Activated gamma-delta T cell (primary cell): ENCODE measurements at places on chromosomes 1 and 21.

DNA sequence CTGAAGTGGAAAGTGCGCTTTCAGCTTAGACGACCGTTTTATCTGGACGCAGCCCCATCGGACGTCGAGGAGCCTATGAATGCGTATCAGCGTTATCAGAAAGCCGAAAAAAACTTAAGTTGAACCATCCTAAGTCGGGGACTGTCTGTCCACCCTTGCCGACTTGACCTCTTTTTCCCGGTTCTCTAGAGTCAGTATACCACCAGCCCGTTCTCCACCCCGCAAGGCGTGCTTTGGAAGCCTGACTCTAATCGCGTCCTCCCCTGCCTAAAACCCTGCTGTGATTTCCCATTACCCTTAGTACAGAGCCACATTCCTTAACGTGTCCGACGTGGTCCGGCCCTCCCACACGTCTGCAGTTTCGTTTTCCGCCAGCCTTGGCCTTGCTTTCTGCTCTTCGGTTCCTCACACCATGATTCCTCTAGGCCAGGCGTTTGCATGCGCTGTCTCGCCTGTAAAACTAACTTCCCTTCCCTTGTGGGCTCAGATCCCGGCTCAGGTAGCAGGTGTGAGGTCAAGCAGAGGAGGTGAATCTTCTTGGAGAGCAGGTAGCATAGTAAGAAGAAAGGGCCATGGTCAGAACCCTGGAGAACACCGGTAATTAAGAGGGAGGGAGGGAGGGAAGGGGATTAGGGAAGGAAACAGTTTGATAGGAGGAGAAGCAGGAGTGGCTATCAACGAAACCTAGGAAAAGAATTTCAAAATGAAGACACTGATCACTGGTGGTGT, 865 bp downstream of the ADPRS start:
- DNase-seq, result no peak

DNA sequence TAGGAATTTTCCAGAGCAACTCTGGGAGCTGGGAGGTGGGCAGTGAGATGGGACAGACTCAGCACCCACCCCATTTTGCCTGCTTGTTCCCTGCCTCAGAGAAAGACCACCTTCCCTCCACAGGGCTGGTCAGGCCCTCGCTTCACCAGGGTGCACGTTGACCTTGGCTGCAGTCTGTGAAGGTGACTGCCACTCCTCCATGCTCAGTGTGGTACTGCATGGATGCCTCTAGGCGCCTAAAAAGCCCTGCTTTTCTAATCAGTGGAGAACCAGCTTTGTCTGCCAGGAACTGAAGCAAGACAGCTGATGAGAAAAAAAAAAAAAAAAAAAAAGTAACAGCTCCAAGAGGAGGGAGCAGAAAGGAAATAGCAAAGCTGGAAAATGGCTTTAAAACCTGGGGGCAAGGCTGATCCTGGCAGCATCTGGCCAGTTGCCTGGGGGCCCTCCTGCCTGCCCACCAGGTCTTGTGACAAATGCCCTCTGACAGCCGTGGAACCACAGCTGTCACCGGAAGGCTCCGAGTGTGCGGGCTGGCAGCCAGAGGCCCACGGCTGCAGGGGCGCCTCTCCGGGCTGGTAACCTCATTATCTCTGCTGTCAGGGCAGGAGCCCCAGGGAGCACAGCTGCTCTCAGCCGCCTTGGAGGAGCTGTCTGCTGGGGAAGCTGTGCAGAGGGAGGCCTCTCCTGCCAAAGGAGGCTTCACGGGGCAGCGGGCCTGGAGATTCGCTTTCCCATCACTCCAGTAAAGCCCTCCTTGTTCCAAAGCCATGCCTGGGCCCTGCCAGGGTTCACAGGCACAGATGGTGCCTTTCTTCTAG, 13.7 kb downstream of the KIAA1614 start:
- no peak for DNase-seq

GRCh38 chr1:59695252-59695651, 119.5 kb upstream of the HOOK1 start:
- DNase-seq, result no peak

- DNase-seq, result no peak
Observed at GRCh38 chr1:18157352-18157751, 49.8 kb downstream of the IGSF21 start.

DNA sequence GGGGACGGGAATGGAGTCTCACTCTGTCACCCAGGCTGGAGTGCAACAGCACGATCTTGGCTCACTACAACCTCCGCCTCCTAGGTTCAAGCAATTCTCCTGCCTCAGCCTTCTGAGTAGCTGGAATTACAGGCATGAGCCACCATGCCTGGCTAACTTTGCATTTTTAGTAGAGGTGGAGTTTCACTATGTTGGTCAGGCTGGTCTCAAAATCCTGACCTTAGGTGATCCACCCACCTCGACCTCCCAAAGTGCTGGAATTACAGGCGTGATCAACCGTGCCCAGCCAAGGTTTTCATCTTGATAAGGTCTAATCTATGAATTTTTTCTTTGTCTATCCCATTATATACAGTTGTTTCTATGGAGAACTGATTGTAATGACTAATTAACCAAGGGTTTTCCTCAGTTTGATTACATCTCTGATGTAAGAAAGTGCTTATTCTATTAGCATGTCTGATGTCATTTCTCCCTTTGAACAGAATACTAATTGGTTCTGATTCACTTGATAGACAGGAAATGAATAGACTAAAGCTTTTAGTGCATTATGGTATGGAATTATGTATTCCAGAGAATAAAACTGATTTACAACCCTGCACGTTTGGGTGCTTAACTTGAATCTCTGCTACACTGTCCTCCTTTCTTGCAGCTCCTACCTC, 11.9 kb downstream of the PACC1 start:
- DNase-seq, result no peak

DNA sequence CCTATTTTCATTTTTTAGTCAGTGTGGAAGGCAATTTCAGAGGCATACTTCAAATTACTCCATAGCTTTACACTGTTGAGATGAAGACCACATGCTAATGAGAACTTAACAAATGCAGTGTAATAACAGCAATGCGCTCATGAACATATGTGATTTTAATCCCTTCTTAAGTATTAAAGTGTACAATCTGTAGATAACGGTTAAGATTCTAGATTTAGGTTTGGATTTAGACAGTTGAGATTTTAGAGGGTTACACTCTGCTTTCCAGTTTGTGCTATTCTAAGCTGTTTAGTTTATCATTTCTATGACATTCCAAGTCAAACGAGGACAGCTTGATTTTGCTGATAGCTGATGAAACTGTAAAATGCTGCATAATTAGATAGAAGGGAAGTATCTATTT, 257.8 kb upstream of the CHRM3 start:
- no peak for DNase-seq

DNA sequence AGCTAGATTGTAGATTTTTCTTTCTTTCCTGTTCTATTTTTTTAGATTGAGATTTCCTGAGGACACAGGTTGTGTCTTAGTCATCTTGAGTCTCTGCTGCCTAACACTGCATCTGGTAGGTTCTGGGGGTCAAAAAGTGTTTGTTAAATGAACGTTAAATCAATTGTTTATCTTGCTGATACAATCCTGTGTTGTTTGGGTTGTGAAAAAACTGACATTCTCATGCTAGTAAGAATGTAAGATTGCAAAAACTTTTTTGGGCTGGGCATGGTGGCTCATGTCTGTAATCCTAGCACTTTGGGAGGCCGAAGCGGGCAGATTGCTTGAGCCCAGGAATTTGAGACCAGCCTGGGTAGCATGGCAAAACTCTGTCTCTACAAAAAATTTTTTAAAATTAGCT, 3.4 kb downstream of the CTSK start:
- DNase-seq, result no peak

DNA sequence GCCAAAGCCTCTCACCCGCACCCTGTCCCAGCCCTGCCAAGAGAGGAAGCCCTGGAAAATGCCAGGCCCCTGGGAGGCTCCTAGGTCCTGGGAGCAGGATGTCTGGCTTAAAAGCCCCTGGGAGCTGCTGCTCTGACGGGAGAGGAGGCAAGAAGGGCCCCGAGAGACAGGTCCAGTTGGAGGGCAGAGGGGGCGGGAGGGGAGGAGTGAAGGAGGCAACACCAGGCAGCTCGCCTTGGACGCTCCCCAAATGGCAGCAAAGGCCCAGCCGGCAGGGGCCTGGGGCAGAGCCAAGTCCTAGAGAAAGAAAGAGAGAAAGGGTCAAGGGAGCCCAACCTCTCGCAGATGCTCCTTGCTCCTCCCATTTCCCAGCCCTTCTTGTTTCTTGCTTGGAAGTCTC, 6.8 kb downstream of the ETV3L start:
- DNase-seq, result no peak

DNA sequence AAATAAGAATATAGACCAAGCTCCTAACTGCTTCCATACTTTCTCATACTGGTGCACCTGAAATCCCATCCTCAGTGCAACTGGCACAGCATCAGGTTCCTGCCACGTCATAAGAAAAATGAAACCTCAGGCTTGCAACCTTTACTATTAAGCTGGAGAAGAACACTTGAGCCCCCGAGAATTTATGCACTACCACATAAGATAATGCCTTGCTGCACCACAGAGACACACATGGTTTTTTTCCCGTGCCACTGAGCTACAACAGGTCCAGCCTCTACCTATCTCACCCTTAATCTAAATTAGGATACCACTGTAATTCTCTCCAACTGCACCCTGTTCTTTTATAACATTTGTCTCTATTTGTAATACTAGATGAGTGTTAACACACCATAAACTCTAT, 174.5 kb downstream of the DENND1B start:
- DNase-seq, result no peak

- DNase-seq, result no peak
Observed at GRCh38 chr21:42468491-42469131, 27.4 kb downstream of the RSPH1 start.

DNA sequence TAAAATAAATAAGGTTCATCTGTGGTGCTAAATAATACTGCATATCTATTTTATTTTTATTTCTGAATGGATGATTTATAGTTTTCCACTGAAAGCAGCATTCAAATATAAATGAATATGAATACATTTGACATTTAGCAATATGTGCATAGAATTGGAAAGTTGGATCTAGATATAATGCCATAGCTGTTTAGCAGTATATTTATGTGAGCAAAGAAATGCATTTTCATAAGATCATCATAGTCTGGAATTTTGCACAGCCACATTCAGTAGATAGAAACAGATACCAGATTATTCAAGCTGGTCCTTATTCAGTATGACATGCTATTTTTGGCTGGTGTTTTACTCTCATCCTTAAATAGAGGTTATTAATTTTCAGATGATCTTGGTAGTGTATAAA, 46.0 kb downstream of the SNX7 start:
- no peak for DNase-seq

GRCh38 chr1:234871039-234871709, 257.5 kb downstream of the TOMM20 start:
- DNase-seq, result no peak

- DNase-seq, result no peak
Observed at GRCh38 chr1:35852241-35852640, 30.8 kb upstream of the AGO1 start.

- no peak for DNase-seq
Observed at GRCh38 chr1:43688594-43689000, 18.7 kb upstream of the ST3GAL3 start.

GRCh38 chr1:224488806-224489499, 54.4 kb upstream of the WDR26 start:
- no peak for DNase-seq

DNA sequence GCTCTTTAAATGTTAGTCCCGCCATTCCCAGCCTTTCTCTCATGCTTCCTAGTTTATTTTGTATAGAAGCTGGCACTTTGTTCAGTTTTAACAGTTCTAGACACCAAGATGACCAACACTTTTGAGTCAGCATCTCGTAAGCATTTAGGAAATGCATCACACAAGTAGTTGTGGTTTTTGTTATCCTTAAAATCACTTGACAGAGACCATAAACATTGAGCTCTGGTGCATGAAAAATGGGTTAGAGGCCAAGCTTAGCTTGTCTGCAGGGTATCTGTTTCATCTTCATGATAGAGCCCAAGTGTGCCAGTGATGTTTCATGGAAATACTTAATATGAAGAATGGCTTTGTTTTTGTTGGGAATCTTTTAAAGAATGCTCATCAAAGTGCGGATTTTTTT, 159.7 kb downstream of the DISP1 start:
- DNase-seq, result no peak

DNA sequence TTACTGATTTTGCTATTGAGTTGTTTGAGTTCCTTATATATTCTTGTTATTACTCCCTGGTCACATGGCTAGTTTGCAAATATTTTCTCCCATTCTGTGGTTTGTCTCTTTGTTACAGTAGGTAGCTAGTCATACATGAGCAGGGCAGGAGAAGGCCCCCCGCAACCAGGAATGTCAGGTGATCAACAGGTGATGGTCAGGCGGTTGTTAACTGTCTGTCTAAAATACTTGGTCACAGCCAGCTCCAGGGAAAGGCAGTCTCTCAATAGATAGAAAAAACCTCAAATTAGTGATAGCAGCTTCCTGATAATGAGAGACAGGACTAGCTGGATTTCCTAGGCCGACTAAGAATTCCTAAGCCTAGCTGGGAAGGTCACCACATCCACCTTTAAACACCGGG, 217.9 kb downstream of the RHOU start:
- DNase-seq, result no peak

DNA sequence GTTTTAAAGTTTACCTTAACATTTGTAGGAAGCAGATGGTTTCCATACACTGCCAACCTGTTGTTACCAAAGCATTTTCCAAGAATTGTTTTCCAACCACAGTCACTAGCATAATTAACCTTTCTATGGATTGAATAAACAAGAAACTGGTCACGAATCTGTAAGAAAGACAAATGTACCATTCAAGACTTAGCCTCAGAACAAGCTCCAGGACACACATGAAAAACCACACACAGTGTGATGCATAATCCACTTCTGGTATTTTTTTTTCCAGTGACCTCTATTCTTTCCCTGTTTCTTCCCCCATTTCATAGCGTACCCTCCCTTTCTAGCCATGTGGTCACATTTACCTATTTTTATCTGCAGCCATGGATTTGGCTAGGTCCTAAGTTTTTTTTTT, 29.6 kb upstream of the C1orf87 start:
- DNase-seq, result no peak

- no peak for DNase-seq
Observed at GRCh38 chr1:209853676-209854075, 25.9 kb downstream of the UTP25 start.

DNA sequence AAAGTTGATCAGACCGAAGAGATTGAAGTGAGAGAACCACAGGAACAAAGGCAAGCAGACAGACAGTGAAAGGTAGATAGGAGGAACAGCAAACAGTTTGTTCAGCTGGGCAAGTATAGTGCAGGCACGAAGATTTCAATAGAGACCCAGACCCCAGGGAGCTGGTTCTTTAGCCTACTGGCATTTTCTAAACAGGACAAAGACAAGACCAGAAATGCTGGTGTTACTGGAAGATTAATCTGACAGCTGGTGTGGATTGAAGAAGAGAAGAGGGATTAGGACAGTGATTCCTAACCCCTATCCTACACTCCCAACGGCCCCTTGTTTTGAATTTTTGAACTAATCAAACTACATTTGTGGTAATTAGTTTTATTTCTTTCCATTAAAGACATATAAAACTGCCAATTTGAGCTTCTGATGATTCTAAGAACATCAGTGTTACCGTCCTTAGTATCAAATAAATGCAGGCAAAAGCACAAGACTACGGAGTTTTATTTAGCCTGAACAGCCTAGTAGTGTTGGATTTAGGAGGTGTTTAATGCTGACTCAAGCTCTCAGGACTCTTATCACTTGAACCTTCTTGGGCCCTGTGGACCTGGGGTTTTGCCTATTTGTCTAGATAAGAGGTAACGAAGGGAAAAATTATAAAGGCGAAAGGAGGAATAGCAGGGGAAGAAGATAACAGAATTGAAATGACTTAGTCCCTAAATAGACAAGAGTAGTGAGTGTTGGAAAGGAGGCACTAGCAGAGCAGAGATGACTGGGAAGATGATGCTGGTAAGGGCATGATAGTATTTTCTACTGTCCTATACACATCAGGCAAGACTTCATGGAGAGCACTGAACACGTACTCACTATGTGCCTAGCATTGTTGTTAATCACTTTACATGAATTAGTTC, 2.0 kb downstream of the NPL start:
- no peak for DNase-seq
